ENCODE measurements at places on chromosomes 2 and 18.

DNA sequence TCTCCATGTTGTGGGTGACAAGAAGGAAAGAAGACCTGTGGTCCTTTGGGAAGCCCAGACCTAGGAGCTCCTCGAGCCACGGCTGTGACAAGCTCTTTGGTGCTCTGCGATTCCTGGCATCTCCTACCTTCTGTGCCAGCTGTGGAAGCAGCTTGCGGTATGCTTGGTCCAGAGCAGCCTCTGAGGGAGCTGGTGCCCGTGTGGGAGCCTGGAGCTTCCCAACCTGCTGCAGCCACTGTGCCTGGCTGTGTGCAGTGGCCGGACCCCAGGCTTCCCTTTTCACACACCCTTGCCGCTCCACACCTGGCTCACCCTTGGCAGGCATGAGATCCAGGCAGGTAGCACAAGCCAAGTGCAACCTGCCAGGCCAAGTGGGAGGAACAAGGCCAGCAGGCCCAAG lies 1328.6 kb upstream of the SLC39A10 start:
- no peak for DNase-seq

DNA sequence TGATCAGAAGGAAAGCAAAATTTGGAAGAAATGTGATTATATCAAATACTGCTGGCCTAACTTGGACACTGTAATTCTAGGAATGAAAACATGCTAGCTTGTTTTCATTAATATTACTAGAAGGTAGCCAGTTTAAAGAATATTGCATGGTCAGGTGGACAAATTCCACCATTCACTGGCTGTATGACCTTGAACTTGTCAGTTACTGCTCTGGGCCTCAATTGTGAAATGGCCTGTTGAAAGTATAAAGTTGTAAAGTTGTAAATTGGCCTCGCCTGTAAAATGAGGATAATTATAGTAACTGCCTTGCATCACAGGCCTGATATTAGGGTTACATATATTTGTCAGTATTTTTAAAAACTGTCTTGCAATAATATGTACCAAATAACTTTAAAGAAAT lies 398.4 kb upstream of the CHST9 start:
- DNase-seq, result no peak

DNA sequence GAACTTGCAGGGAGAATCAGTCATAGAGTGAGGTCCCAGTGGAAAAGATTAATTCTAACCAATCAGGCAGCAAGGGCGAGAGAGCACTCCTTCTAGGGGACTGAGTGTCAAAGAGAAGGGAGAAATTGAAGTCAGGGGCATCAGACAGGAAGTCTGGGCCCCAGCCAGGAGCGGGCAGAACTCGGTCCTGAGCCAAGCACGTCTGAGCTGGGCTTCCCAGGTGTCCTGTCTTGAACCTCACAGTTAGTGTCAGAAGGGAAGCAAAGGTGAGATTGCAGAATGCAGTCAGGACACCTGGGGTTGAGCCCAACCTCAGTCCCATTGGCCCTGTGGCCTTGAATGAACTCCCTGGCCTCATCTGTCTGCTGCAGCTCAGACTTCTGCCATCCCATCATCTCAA lies 220.9 kb downstream of the SMAD2 start:
- DNase-seq, result no peak

DNA sequence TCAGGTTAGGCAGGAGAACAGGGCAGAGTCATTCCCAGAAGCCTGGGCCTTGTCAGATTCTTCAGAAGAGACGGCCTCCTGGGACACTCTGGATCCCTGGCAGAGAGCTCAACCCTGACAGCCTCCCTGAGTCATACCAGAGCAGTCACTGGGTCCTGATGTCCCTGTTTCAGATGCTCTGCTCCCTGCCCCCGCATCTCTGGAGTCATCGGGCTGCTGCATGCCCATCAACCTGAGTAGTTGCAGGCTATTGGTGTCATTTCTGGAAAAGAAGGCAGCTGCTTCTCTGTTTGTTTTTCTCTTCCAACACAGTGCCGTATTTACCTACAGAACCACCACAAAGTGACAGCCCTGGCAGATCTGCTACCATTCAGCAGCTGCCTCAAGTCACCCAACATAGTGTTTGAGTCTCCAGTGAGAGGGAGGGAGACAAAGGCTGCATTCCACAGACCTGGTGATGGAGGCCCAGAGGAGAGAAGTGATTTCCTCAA lies 145.1 kb downstream of the B3GNT2 start:
- DNase-seq, result no peak

GRCh38 chr18:62738639-62739038 lies 23.3 kb downstream of the PHLPP1 start:
- DNase-seq, result no peak
